ENCODE measurements at places on chromosomes 11 and 22.

DNA sequence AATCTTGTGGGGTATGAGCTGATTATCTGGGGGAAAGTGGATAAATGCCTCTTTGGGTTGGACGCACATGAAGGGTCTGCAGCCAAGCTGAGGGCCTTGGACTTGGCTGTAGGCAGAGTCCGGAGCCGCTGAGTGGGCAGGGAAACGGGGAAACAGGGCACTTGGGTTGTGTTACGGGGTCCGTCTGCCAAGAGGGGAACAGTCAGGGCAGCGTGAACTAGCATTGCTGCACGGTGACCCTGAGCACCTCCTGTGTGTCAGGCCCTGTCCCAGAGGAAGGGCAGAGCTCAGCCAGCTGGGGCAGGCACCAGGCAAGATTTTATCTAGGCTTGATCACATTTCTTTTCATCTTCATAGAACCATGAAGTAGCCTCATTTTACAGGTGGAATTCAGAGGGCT lies 11.9 kb downstream of the FAM83F start:
- no peak for DNase-seq

- no peak for DNase-seq
These were observed 68.2 kb downstream of the FLI1 start for GRCh38 chr11:128762031-128762430.

- DNase-seq = no peak
These were observed 132.9 kb downstream of the COMMD9 start for GRCh38 chr11:36156161-36156816.

GRCh38 chr11:83625336-83625735 lies 339.2 kb upstream of the CCDC90B start:
- DNase-seq = no peak

GRCh38 chr11:1997755-1998154 lies at the start of gene H19:
Gene H19, minus strand, starts transcription at chr11:1997842.
- DNase-seq = no peak

GRCh38 chr22:44622679-44623078 lies 79.3 kb upstream of the PRR5 start:
- no peak for DNase-seq

GRCh38 chr22:39545386-39546365 lies 13.1 kb upstream of the RPS19BP1 start:
- DNase-seq = peak; percentile 37

- no peak for DNase-seq
These were observed 65.0 kb upstream of the TTC12 start for GRCh38 chr11:113249491-113249763.

GRCh38 chr11:68335683-68336082 lies 23.3 kb downstream of the LRP5 start:
- no peak for DNase-seq

Measured in stimulated activated CD8-positive, alpha-beta memory T cell treated with anti-CD3 and anti-CD28 coated beads, Interleukin-15, amount 100 ng/mL, for 4 hours (primary cell).